Activated naive CD8-positive, alpha-beta T cell treated with anti-CD3 and anti-CD28 coated beads for 36 hours (primary cell): ENCODE measurements at places on chromosomes 13 and 19. TPM values are rescaled to one million over a fixed set of nuclear protein-coding genes. Genes with fewer than 3 reads are reported as not detected.

GRCh38 chr19:55197528-55197927, 11.8 kb downstream of the PTPRH start:
- no peak for DNase-seq
- H3K36me3 ChIP-seq = no peaks in the 10 kb centered on the region
- H3K4me3 ChIP-seq = no peak overlapping the region
- no peaks in the 10 kb centered on the region for H3K4me1 ChIP-seq

The ATP1A3 gene
- total RNA-seq = 4.3 TPM

DNA sequence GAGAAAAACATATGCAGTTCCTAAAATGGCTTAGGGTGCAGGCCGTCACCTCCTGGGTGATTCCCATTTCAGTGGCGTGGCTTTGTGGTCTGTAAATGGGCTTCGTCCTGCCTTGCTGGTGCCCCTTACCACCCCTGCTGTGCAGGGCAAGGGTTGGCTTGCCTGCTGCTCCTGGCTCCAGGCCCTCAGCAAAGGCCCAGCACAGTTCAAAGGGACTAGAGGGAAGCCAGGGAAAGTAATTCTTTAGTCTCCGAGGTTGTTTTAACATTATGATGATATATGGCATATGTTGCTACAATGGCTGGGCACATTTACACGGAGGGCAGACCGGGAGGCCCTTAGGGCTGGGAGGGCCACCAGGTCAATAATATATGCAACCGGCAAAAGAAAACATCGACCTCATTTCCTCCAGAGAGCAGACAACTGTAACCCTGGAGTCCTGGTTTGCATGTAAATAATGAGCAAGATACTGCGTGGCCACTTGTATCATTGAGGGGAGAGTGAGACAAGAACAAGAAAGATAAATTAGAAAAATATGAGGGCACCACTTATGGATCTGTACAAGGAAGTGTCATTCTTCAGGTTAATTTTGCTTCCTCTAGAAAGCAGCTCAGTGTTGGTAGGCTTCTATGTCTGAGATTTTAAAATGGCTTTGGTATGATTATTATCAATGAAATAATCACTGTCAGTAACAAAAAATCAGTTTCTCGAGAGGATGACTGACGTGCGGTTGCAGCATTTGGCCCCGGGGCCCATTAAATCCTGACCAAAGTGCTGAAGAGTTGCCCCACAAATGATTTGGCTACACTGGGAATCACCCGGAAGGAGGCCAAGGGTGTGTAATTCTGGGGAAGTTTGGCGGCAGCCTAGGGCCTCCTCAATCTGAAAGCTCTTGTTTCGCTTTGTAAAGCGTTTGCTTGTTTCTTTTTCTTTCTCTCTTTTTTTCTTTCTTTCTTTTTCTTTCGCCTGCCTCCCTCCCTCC, 32.8 kb upstream of the URI1 start:
- H3K27ac ChIP-seq = no peak overlapping the region
- H3K4me3 ChIP-seq = no peak overlapping the region
- H3K36me3 ChIP-seq = no peaks in the 10 kb centered on the region
- H3K27me3 ChIP-seq = peaks cover 12% of the 10 kb centered on the region
- DNase-seq = no peak
- no peaks in the 10 kb centered on the region for H3K4me1 ChIP-seq

The GJB6 gene
- 8.7 TPM for total RNA-seq

DNA sequence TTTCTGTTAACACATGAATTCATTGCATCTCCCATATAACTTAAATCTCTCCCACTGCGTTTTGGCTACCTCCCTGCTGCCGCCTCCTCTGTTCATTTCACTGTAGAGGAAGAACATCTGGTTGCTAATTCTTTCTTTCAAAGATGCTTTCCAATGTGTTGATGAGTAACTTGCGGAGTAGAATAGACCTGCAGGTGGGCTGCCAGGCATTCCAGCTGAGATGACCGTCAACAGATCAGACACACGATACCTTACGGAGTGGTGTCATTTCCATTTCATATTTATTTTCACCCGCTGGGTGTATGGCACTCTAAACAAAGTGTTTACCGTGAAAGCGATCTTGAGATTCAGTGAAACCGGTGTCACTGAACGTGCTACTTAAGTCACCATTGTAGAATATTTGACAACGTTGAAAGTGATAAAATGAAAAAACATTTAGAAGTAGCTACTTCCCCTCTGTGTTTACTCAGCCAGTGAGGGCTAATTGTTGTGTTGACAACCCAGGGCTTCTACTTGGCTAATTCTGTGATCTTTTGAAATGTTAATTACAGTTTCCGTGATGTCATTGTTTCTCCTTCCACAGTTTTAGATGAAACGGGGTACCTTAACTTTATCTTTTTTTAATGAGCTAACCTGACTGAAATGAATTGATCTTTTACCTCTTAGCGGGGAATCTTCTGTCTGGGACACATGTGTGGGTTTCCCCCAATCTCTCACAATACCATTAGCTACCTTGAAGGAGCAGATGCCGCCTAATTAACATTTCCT, 228.5 kb upstream of the ARGLU1 start:
- H3K27me3 ChIP-seq = peaks cover 12% of the 10 kb centered on the region
- H3K4me3 ChIP-seq = peak overlapping the region; percentile 56
- H3K36me3 ChIP-seq = no peaks in the 10 kb centered on the region

The CYP2A6 gene
- not detected for total RNA-seq

The ZNF85 gene
- 19.7 TPM for total RNA-seq

DNA sequence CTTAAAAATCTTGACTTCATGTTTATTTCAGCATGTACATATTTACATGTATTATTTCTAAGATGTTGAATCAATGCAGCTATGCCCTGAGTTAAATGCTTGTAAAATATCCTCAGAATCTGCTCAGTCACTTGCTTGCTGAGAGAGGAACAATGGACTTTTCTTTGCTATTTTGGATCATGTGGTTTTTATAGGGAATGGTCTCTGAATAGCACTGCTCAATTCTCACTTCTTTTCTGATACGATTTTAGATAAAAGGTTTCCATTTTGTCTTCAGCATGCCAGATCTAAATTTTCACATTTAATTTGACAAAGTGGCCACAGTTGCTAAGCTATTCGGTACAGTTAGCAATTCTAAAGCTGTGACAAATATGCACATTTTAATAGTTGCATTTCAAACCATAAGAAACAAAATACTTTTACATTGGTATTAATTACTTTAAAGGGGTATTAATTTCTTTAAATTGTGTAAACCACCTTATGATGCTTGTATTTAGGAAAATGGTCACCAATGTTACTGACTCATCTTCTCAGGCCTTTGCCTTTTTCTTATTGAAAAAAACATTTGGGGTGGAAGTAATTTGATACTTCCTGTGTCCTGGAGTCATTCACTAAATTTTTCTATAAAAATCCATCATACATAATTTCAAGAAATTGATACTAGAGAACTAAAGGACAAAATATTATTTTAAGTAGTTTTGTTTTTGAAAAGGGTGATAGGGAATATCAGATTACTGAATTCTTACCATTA, 113.5 kb downstream of the MYO16 start:
- no peaks in the 10 kb centered on the region for H3K4me1 ChIP-seq
- H3K27ac ChIP-seq = no peak overlapping the region
- peaks cover 8% of the 10 kb centered on the region for H3K27me3 ChIP-seq
- H3K4me3 ChIP-seq = no peak overlapping the region
- H3K36me3 ChIP-seq = no peaks in the 10 kb centered on the region

- no peak overlapping the region for H3K4me3 ChIP-seq
- peaks cover 27% of the 10 kb centered on the region for H3K36me3 ChIP-seq
- H3K27me3 ChIP-seq = peaks cover 4% of the 10 kb centered on the region
- no peak overlapping the region for H3K27ac ChIP-seq
- no peak for DNase-seq
- peaks cover 7% of the 10 kb centered on the region for H3K4me1 ChIP-seq
Observed at GRCh38 chr13:102793611-102794355, 5.0 kb downstream of the POGLUT2 start.

DNA sequence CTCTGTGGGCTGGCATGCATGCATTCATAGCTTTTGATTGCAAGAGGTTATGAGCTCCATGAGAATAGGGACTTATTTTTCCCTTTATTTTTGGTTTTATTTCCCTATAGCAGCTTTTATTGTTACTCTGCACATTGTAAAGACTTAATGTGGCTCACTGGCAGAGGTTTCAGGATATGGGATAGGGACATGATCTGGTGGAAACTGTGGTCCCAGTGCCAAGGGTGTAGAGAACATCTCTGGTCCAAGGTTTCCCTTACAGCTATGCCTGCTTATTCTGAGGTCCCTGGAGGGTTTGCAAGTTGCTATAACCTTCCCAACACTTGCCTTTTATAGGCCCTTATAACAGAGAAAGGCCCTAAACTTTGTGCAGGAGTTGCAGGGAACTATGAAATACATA, 33.6 kb downstream of the LMO7 start:
- no peak overlapping the region for H3K4me3 ChIP-seq
- no peak for DNase-seq
- H3K27me3 ChIP-seq = no peaks in the 10 kb centered on the region

The CACNA1A gene
- total RNA-seq = 0.54 TPM

DNA sequence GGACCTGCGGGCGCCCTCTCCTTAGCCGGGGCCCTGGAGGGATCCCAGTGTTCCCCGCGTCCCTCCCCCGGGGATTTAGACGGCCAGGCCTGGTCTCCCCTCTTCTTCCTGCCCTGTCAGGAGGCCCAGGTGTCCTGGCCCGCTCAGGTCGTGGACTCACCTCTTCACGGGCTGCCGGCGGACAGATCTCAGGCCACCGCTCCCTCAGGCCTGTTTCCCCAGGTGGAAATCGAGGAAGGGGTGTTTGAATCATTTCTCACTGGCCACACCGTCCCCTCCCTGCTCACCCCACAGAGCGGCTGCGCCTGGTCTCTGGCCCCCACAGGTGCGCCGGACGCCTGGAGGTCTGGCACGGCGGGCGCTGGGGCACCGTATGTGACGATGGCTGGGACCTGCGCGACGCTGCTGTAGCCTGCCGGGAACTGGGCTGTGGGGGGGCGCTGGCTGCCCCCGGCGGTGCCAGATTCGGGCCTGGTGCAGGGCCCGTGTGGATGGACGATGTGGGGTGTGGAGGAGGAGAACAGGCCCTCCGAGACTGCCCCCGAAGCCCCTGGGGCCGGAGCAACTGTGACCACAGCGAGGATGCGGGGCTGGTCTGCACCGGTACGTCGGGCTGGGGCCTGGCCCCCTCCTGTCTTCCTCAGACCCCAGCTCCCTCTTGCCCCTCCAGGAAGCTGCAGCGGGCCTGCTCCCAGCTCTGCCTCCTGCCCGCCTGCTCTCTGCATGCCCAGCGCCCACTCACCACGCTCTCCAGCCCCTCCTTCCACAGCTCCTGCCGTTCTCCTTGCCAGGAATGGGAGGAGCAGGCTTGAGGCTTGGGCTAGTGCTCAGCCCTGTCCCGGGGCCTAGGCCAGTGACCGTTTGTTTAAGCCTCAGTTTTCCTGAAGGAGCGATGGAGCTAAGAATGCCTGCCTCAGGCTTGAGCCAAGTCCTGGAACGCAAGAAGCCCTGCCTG, 2.5 kb downstream of the SSC5D start:
- no peaks in the 10 kb centered on the region for H3K36me3 ChIP-seq
- H3K4me3 ChIP-seq = no peak overlapping the region
- H3K27ac ChIP-seq = no peak overlapping the region
- no peak for DNase-seq
- H3K27me3 ChIP-seq = peaks cover 12% of the 10 kb centered on the region

DNA sequence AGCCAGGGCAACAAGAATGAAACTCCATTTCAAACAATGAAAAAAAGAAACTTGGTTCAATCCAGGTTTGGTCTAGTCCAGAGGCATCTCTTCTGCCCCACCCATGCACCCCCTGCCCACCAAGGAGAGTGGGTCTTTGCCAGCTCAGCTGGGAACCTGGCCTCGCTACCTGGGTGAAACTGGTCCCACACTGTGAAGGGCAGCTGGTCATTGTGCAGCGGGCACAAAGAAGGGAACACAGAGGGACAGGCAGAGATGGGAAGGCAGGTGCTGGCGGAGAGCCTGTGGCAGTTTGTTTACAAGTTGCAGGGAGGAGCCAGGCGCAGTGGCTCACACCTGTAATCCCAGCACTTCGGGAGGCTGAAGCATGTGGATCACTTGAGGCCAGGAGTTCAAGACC, 50.2 kb downstream of the CPAMD8 start:
- H3K4me1 ChIP-seq = no peaks in the 10 kb centered on the region
- H3K4me3 ChIP-seq = no peak overlapping the region
- H3K27me3 ChIP-seq = no peaks in the 10 kb centered on the region
- no peak overlapping the region for H3K27ac ChIP-seq
- no peaks in the 10 kb centered on the region for H3K36me3 ChIP-seq

GRCh38 chr13:44210525-44210924, 163.1 kb upstream of the SERP2 start:
- DNase-seq = no peak
- H3K4me1 ChIP-seq = no peaks in the 10 kb centered on the region
- H3K27ac ChIP-seq = no peak overlapping the region
- no peaks in the 10 kb centered on the region for H3K36me3 ChIP-seq
- H3K4me3 ChIP-seq = no peak overlapping the region
- peaks cover 3% of the 10 kb centered on the region for H3K27me3 ChIP-seq

DNA sequence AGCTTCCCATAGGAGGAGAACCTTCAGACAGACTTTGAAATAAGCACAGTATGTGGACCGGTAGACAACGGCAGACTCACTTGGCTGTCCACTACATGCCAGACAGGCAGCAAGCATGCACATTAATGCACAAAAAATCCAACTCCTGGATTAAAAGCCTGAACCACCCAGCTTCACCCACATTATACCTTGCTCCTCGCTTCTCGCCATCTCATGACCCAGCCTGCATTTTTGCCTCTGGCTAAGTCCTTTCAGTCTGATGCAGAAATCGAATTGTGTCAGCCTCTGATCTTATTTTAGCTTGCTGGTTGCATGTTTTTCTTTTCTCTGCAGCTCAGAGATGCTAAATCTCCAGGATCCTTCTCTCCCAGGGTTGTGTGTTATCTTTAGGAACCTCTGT, 358.7 kb downstream of the RFC3 start:
- H3K36me3 ChIP-seq = no peaks in the 10 kb centered on the region
- no peak overlapping the region for H3K4me3 ChIP-seq
- H3K27me3 ChIP-seq = peaks cover 4% of the 10 kb centered on the region
- no peak for DNase-seq
- H3K27ac ChIP-seq = no peak overlapping the region

The INAFM1 gene
- total RNA-seq = 9.8 TPM

- no peak overlapping the region for H3K4me3 ChIP-seq
- DNase-seq = no peak
- H3K27ac ChIP-seq = no peak overlapping the region
- no peaks in the 10 kb centered on the region for H3K4me1 ChIP-seq
Observed at GRCh38 chr19:39809368-39809767, 24.6 kb downstream of the DYRK1B start.

- no peaks in the 10 kb centered on the region for H3K4me1 ChIP-seq
- H3K4me3 ChIP-seq = no peak overlapping the region
- no peak overlapping the region for H3K27ac ChIP-seq
- no peaks in the 10 kb centered on the region for H3K36me3 ChIP-seq
- no peak for DNase-seq
Observed at GRCh38 chr13:19083340-19083739, 98.3 kb downstream of the TUBA3C start.

The CRYL1 gene
- 5.0 TPM for total RNA-seq

The RB1 gene
- total RNA-seq = 33.0 TPM

GRCh38 chr13:60435762-60436374, 38.8 kb downstream of the TDRD3 start:
- H3K27ac ChIP-seq = no peak overlapping the region
- H3K36me3 ChIP-seq = peaks cover 4% of the 10 kb centered on the region
- peaks cover 14% of the 10 kb centered on the region for H3K4me1 ChIP-seq
- no peaks in the 10 kb centered on the region for H3K27me3 ChIP-seq

The KLK2 gene
- 0.45 TPM for total RNA-seq

The KLK15 gene
- total RNA-seq = not detected
